ENCODE measurements at places on chromosomes 11 and 22.

DNA sequence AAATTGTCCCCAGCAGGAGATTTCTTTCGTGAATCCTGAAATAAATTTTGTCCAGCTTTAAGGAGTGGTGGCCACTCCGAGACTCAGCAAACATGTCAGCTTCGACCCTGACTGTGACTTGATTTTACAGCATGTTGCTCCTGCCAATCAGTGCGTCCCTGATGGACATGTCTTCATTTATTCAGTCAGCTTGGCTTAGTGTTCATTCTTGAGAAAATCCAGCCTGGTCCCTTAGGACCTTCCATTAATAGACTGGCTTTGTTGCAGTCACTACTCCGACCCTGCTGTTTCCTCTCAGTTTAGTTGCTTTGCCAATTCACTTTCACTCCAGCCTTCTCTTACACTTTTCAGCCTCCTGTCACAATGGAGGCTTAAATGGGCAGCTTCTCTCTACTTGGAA lies 30.5 kb downstream of the TMPRSS5 start:
- DNase-seq: no peak

DNA sequence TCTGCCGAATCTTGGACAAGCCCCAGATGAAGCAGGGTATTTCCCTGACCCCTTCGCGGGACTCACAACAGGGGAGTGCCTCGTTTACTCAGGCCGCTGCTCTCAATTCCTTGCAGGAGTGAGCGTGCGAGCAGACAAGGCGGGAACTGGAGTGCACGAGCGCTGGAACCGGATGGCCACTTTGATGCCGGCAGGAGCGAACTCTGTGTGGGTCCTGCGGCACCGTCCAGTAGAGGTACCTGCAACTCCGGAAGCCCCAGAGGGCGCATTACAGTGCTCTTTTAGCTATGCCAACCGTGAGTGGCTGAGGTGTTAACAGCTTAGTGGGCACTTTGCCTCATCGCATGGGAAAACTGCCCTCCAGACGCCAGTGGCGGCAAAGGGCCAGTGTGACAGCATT lies 182.3 kb upstream of the ANO3 start:
- DNase-seq: no peak

GRCh38 chr22:25898707-25899365 lies 156.8 kb downstream of the MYO18B start:
- peak; percentile 23 for DNase-seq

- no peak for DNase-seq
Measured at GRCh38 chr11:132746305-132746704, 786.0 kb downstream of the OPCML start.

DNA sequence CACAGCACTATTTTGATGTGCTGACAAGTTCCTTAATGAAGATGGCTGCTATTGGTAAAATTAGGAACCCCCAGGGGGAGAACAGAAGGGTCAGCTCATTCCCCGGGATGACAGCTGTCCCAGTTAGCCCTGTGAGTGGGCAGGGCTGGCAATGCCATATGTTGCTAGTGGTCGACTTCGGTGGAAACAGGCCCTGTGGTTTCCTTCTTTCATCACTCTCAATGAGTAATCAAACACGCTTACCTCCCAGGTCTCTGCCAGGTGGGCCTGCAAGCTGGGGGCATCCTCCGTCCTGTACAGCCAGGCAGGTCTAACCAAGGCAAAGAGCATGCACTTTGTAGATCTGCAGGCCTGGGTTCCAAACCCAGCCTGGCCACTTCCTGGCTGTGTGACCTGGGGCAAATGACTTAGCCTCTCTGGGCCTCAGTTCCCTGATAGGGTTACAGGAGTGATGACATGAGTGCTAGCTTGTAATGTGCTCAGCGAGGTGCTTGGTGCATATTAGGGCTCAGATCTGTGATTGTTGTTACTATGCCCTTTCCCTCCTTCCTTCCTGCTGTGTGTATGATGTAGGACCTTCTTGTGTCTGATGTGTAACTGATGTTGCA lies 85.2 kb downstream of the TSPAN18 start:
- no peak for DNase-seq

GRCh38 chr22:28798810-28799605 lies 1.4 kb downstream of the XBP1 start:
- DNase-seq: peak; percentile 25

GRCh38 chr11:132610216-132610615 lies 922.1 kb downstream of the OPCML start:
- no peak for DNase-seq

DNA sequence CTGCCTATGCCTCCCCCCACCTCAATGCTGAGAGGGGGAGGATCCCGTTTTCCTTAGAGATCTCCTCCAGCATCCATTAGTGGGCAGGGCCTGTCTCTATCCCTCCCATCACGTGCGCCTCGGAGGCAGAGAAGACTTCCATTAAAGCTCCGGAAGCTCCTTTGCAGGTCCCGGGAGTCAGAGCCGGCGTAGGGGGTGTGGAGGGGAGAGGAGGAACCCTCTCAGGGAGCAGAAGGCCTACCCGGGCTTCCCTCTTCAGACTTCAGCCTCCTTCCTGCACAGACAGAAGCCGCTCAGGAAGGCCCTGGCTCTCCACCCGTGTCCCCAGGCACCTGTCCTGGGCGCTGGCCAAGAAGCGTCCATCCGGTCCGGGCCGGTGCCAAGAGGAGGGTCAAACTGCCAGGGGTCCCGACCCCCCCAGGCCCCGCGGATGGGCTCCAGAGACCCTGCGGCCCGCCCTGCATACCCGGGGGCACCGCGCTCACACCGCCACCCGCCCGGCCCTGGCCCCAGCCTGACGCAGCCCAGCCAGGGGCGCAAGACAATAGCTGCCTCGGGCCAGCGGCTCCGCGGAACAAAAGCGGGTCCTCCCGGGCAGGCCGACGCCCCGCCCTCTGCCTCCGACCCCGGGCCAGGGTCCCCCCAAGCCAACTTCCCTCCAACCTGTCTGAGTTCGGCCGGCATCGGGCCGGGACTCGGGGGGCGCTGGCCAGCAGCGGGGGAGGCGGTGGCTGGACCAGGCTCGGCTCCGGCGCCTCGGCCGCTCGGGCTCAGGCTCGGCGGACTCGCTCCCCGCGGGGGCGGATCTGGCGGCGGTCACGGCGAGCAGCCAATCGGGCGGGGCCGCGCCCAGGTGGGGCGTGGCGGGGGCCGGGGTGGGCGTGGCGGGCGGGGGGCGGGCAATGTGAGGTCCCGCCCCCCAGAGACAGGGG lies 29.9 kb downstream of the ARVCF start:
- DNase-seq: peak; percentile 96

DNA sequence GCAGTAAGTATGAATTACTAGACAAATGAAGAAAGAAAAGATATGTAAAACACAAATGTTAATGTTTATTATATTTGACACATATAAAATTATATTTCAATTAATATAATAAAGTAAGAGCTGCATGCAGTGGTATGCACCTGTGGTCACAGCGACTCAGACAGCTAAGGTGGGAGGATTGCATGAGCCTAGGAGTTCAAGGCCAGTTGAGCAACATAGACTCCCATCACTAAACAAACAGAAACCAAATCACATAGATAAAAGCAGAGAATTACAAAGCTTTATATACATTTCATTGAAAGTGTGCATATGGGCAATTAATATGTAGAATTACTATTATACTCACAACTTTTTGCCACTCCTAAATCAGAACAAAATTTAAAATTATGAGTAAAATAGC lies 70.0 kb upstream of the HTATIP2 start:
- no peak for DNase-seq

DNA sequence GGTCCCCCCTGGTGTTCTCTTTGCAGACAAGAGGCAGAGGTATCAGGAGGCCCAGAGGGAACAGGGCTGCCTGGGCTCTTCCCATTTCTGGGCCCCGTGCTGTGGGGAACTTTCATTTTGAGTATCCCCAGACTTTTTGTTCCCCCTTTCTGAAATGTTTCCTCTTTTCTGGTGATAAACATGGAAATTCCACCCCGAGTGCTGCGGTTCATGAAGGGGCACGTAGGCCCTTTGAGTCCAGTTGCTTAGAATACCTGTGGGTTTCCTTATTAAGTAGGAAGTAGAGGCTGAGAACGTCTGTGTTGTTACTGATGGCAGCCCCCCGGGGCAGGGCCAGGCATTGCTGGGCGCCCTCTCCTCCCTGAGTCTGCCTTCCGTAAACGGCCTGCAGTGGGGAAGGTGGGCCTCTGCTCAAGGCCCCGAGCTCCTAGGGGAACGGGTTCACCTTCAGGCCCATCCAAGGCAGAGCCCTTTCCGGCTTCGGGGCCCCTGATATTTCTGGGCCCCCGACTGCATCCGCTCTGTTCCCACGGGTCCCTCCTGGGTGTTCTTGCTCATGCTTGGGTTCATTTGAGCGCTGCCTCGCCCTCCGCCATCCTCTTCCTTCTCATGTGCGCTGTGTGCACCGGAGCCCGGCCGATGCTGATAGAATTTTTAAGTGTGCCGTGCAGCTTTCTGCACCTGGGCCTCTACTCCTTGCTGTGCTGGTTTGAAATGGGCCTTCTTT lies 12.0 kb downstream of the TBC1D22A start:
- DNase-seq: peak; percentile 74

DNA sequence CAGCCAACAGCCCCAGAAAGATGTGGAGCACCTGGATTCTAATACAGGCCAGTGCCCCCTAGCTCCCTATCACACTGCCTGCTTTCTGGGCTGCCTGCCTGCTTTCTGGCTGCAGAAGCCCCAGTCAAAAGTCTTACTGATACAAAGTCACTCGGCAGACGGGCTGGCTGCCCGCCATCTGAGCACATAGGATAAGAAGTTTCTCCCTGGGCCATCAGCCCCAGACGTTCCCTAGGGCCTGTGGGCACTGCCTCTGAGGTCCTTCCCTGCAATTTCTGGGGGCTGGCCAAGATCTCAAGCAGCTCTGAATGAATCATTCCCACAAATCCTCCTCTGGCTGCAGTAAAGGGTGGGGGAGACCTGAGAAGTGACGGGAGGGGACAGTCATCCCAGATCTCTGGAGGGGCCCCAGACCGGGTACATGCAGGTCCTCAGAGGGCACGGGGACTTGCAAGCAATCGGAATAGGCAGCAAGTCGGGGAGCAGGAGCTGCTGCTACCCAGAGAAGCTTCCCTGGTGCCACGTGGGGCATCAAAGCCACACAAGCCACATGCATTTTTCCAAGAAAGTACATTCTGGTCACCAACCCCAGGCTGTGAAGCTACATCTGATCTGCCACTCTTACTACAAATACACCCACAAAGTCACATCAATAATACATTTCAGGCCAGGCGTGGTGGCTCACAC lies 4.7 kb downstream of the TPST2 start:
- no peak for DNase-seq

GRCh38 chr11:115391598-115391997 lies 112.6 kb downstream of the CADM1 start:
- DNase-seq: no peak

DNA sequence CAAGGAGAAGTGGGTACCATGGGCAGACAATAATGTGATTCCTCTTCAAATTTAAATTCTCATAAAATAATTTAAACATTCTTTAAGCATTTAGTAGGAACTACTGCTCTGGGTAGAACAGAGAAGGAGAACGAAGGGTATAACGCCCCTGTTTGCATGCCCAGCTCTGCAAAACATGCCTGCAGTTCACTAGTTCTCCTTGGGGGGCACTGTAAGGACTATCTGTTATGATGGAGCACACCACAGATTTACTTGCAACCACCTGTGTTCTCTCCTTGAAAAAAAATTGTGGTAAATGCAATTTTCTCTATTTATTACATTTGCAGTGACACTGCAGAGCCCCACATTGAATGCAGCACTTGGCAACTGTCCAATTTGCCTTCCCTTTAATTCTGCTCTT lies 100.3 kb downstream of the GUCY1A2 start:
- peak; percentile 2 for DNase-seq

GRCh38 chr11:116527180-116527991 lies 245.4 kb downstream of the BUD13 start:
- no peak for DNase-seq

- no peak for DNase-seq
Measured at GRCh38 chr11:72491001-72491400, 56.7 kb upstream of the CLPB start.

DNA sequence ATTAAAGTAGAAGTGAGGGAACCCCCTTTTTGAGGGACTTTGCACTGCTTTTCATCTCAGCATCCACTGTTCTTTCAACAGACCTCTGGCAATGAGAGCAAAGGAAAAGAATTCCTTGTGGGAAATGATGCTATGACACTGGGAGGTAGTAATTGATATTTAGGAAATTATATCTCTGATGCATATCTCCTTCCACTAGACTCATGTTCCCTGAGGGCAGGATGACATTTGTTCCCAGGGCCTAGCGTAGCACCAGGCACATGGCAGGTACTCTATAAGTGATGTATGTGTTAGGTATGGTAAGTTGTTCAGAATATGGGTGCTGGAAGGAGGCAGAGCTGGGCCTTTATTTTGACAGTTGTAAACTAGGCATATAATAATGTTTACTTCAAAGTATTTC lies 142.9 kb downstream of the CCDC81 start:
- no peak for DNase-seq

GRCh38 chr11:110984147-110984546 lies 261.4 kb upstream of the POU2AF2 start:
- DNase-seq: no peak

DNA sequence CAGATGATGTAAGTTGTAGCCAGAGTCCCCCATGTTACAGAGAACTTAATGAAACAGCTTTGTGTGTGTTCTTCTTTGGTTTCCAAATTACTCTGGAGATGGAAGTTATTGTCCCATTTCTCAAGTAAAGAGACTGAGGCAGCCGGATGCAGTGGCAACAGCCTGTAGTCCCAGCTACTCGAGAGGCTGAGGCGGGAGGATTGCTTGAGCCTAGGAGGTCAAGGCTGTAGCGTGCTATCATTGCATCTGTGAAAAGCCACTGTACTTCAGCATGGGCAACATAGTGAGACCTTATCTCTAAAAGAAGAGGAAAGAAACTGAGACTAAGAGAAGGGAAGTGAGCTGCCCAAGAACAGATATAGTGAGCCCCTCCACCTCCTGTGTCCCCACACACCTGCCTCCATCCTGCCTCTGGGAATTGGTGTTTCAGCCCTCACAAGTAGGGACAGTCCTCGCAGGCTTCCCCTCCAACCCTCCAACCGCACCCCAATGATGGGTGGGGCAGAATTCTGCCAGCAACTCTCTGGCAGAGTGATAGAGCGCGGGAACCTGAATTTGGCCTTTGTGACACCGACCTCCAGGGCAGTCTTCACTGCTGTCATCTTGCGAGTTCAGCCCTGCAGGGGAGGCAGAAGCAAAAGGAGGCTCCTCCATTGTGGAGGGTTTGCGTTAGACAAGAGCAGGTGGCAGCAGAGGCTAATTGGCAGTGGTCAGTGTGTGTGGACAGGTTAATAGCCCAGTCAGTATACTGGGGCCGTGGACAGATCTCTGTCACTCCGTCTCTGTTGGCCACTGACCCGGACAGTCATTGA lies 1.6 kb downstream of the PDXP start:
- no peak for DNase-seq

GRCh38 chr11:14587258-14587657 lies 56.3 kb upstream of the PDE3B start:
- no peak for DNase-seq

- no peak for DNase-seq
Measured at GRCh38 chr22:19892925-19893324, 38.3 kb upstream of the GNB1L start.

DNA sequence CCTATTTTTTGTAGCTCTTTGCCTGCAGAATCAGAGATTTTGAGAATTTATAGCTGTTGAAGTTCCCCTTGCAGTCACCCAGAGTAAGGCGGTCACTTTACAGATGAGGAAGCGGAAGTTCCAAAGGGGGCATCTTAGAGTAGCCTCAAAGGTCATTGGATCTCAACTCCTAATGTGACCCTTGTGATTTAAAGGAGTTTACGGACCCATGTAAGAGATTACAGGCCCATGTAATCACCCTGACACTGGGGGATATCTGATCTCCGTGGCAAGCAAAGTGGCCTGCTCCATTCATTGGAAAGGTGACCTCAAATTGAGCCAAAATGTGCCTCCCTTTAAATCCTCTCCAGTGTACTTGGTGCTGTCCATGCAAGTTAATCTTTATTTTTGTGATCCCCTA lies 15.7 kb downstream of the P2RX3 start:
- no peak for DNase-seq

- no peak for DNase-seq
Measured at GRCh38 chr11:36214480-36214879, 74.7 kb downstream of the COMMD9 start.
